ENCODE measurements at places on chromosomes 16 and 17.

DNA sequence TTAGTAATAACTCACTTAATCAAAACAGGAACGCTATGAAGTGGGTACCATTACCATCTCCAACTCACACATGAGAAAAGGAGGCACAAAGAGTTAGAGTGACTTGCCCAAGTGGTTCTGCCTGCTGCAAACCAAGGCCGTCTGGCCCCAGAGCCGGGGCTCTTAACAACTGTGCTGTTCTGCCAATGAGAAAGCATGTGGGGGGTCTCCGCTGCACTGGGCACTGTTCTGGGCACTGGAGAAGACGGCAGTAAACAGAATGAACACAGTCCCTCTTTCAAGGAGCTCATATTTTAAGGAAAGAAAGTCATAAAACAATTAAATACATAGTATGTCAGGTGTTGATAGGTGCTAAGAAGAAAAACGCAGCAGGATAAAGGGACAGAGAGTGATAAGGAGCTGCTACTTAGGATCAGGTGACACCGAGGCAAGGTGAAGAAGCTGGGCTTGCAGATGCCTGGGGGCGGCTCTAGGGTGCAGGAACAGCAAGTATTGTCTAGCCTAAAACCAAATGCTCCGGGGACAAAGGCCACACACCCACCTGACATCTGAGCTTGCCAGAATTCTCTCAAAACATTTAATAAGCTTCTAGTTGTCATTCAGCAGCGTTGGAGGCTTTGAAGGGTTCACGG is 6.5 kb downstream of the STX8 start:
- no peak for DNase-seq

DNA sequence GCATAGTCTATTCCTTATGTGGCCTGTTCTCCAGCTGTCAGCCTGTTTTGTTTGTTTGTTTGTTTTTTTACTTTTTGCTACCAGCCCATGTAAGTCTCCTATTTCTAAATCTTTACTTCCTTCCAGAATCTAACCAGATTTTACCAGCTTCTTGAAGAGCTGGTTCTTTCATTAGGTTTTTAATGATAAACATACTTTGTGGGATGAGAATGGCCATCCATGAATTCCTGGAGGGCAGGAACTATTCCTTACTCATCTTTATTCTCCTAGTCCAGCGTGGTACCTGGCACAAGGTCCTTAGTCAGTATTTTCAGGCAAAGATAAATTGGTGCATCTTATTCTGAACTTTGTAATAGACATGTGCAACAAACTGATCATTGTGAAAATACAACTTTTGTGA is 17.3 kb downstream of the RSPRY1 start:
- DNase-seq, result no peak

- DNase-seq, result no peak
Observed at GRCh38 chr17:51908841-51909537, 249.5 kb downstream of the CA10 start.

DNA sequence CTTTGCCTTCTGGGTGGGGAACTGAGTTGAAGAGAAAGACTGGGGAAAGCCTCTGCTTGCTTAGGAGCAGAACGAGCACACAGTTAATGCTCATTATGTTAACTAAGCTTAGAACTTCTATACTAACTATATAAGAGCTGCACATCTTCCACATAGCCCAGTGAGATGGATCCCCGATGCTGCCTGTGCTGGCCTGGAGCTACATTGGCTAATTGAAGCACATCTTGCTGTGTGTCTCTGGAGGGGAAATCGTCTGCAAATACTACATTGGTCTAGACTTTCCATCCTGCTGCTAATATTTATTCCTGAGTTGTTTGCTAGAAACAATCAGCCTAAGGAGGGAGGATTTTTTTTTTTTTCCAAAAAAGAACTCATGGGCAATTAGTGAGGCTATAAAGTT is 406.3 kb downstream of the HAPSTR1 start:
- no peak for DNase-seq

DNA sequence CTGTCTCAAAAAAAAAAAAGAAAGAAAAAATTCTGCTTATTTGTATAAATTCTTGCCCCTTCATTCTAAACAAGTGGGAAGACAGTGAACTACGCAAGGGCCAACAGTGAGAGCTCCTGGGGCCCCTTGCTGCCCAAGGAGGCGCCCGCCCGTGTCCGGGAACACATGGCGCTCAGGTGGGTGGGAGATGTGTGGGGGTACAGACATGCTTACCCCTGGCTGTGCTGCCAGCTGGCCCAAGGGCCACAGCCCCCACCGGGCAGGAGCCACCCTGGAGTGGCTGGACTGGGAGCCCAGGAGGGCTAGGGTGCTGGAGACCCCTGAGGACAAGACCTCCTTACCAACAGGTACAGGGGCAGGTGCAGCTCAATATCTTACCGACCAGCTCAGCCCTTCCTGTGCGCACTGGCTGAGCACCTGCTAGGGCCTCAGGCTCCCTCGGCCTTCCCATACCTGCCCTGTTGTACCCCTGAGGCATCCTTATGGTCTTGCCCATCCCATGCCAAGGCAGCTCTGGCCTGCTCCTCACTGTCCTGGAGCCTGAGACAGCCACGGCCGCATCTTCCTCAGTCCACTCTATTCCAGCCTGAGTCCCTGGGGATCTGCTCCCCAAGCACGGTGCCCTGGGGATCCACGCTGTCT is 56.2 kb downstream of the CCDC57 start:
- DNase-seq, result no peak

GRCh38 chr16:72149676-72150464 is 22.1 kb downstream of the PMFBP1 start:
- DNase-seq, result no peak

- no peak for DNase-seq
Observed at GRCh38 chr17:81891303-81891552, 158 bp downstream of the ALYREF start.

DNA sequence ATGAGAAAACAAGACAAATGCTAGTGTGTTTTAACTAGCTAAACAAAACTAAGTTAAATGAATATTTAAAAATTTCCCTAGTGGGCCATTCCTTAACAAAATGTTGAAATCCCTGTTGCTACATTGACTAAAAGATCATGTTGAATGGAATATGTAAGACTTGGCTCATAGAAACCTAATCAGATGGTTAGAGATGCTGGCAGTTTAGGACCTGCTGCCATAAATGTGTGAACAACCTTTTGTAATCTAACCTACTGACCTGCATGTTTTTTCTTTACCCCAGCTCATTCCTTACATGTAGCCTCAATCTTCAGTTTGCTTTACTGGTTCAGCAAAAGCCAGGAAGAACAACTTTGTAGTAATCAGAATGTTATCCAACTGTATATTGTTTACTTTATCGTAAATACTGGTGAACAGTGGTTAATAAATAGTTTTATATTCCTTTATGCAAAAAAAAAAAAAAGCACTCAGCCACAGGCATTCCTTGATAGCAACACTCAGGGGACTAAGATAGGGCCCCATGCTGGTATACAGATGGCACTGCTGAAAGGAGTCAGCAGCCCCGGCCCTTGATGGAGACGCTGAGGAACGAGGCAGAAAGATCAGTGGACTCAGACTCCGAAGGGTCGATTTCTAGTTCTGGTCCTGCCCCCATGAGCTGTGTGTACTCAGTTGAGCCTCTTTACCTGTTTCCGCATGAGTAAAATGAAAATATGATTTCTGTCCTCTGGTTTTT is 78.2 kb downstream of the MARF1 start:
- DNase-seq, result no peak

DNA sequence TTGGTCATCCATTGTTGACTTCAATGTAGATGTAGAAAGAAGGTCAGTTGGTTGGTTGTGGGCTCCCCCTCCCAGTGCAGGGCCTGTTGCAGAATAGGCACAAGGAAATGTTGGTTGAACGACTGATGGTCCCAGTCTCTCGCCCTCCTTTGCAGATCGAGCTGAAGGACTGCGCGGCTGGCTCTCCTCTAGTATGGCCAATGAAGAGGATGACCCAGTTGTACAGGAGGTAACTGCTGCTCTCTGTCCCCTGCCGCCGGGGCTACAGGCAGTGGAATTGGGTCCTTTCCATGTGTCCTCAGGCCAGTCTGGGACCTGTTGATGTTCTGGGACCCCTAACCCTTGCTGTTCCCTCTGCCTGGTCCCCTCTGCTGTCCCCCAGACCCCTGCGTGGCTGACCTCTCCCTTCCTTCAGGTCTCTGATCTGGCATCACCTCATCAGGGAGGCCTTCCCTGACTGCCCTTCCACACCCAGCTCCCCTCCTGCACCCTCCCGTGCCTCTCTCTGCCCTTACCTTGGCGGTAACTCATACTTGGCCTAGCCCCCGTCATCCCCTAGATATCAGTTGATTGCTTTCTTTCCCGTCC is 5.7 kb downstream of the POLR3E start:
- no peak for DNase-seq

DNA sequence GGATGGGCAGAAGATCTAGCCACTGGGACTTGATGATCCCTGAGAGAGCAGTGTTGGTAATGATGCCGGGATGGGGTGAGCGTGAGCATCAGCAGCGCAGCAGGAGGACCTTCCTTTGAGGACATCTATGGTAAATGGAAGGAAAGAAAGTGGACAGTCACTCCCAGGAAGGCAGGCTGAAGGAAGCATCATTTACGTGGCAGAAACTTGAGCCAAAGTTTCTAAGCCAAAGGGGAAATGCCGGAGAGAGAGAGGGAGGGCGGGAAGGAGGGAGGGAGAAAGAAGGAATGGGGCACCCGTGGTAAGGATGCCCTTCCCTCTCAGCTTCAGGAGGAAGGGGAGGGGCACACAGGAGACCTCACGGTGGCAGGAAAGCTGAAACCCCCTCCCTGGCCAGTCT is 86.3 kb upstream of the CACNG5 start:
- no peak for DNase-seq

DNA sequence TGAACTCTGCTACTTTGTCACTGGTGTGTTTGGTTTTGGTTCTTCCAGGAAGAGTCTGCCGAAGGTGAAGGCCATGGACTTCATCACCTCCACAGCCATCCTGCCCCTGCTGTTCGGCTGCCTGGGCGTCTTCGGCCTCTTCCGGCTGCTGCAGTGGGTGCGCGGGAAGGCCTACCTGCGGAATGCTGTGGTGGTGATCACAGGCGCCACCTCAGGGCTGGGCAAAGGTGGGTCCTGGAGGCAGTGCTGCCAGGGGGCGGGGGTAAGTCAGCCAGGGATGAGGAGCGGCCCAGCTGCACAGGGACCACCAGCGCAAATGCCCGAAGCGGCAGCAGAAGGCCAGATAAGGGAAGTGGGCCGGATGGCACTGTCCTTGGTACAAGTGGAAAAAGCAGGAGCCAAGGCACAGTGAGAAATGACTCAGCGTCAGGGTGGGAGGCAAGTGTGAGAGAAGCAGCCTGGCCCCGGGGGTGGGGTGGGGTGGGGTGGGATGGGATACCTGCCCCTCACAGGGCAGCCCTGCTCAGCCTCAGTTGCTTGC is 41.9 kb downstream of the TMEM11 start:
- DNase-seq, result no peak

DNA sequence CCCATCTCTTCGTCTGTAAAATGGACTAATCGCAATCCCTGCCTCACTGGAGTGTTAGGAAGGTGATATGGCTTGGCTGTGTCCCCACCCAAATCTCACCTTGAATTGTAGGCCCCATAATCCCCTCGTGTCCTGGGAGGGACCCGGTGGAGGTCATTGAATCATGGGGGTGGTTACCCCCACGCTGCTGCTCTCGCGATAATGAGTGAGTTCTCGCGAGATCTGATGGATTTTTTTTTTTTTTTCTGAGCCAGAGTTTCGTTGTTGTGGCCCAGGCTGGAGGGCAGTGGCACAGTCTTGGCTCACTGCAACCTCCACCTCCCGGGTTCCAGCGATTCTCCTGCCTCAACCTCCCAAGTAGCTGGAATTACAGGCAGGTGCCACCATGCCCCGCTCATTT is 11.2 kb downstream of the TRARG1 start:
- DNase-seq, result no peak

DNA sequence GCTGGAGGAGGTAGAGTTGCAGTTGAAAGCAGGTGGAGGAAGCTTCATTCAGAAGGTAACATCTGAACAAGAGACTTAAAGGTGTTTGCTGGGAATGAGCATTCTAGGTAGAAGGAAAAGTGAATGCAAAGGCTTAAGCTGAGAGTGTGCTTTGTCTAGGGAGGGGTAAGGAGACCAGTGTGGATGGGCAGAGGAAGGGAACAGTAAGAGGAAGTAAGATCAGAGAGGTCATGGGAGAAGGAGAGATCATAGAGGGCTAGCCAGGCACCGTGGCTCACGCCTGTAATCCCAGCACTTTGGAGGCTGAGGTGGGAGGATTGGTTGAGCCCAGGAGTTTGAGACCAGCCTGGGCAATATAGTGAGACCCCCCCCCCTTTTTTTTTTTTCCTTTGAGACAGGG is 3.3 kb downstream of the STX4 start:
- no peak for DNase-seq

DNA sequence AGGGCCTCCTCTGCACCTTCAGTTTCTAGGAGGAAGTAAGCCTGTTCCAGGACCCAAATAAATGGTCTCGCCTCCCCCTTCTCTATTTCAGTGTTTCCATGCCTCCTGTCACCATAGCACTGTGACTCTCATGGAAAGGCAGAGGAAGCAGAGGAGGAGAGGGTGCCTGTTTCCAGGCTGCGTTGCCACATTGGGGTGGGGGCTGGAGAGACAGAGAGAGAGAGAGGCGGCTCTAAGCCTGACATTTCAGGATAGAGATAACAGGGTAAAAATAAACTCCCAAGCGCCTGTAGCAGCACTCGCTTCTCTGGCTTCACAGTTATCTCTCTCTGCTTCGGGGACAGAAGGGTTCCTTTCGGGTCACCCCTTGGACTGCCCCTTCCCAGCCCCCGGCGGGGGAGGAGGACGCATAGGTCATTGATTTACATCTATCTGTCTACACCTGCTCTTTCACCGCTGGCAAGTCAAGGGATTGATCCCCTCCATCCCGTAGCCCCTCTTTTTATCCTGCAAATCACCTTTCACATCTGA is 71.2 kb upstream of the MRTFB start:
- no peak for DNase-seq

GRCh38 chr16:48420437-48420836 is 35.2 kb upstream of the SIAH1 start:
- DNase-seq, result no peak

- no peak for DNase-seq
Observed at GRCh38 chr17:862582-862981, 80.4 kb downstream of the MRM3 start.

GRCh38 chr17:9170853-9171252 is 149.5 kb downstream of the NTN1 start:
- DNase-seq, result no peak

GRCh38 chr16:47029724-47030123 is 56.2 kb upstream of the DNAJA2 start:
- DNase-seq, result no peak

DNA sequence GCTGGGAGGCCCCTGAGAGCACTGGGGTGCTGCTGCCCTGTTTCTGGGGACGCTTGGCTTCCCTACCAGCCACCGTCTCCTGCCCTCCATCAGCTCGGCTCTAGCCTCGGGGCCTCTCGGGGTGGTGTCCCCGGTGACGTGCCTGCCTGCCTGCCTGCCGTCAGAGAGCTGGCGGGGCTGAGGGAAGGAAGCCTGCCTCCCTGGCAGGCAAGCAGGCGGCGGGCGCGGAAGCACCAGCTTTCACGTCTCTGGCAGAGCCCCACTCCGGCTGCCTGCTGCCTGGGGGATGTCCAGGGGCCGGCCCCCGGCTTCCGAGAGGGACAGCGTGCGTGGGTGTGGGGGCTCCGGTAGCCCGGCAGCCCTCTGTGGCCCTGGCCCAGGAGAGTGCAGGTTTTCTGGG is 9.3 kb downstream of the CENPX start:
- no peak for DNase-seq

Data from prostate gland (tissue), 2 donors.